ENCODE measurements at places on chromosomes 5 and 9. TPM values are rescaled to one million over a fixed set of nuclear protein-coding genes. Genes with fewer than 3 reads are reported as not detected.

Gene SV2C
- total RNA-seq, result not detected

Gene BARX1
- 11.1 TPM for total RNA-seq

Gene CCDC69
- 1.7 TPM for total RNA-seq

Gene CDH9
- not detected for total RNA-seq

Gene TERT
- 3.2 TPM for total RNA-seq

Gene RELL2
- 3.7 TPM for total RNA-seq

Gene WDR36
- 9.5 TPM for total RNA-seq

Gene DRD1
- 0.51 TPM for total RNA-seq

Gene PCDH1
- 2.2 TPM for total RNA-seq

Gene CCDC107
- 20.4 TPM for total RNA-seq

Gene HEMGN
- not detected for total RNA-seq

Gene PCDHB13
- total RNA-seq, result 0.06 TPM
